Right cardiac atrium (tissue), 5 donors: ENCODE measurements at places on chromosomes 12 and 14. TPM values are rescaled to one million over a fixed set of nuclear protein-coding genes. Genes with fewer than 3 reads are reported as not detected.

DNA sequence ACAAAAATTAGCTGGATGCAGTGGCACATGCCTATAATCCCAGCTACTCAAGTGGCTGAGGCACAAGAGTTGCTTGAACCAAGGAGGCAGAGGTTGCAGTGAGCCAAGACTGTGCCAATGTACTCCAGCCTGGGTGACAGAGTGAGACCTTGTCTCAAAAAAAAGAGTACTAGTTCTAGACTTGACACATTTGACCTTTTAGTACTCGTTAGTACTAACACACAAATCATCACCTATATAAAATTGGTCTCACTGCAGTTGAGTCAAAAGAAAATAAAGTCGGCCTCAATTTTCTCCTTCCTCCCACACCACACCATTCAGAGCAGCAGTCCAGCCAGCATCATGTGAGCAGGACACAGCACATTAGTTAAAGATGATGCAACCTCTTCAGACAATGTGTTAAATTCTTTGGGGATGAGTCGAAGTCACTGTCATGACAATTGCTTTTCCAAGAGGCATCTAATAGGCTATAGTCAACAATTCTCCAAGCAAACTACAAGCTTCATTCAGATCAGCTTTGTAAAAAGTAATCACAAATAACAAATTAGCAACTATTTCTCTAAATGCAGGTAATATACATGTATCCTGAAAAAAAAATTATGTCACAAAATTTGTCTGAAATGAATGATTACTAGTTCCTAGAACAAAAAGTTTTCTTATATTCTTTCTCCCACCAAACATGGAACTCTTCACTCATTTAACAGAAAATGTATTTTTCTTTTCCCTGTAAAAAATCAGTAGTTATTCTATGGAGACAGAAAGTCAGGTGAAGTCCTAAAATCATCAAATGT is 55.6 kb downstream of the CLIP1 start:
- DNase-seq = peak; percentile 30

- no peak for DNase-seq
These were observed 45.4 kb downstream of the DUSP6 start for GRCh38 chr12:89306827-89307473.

DNA sequence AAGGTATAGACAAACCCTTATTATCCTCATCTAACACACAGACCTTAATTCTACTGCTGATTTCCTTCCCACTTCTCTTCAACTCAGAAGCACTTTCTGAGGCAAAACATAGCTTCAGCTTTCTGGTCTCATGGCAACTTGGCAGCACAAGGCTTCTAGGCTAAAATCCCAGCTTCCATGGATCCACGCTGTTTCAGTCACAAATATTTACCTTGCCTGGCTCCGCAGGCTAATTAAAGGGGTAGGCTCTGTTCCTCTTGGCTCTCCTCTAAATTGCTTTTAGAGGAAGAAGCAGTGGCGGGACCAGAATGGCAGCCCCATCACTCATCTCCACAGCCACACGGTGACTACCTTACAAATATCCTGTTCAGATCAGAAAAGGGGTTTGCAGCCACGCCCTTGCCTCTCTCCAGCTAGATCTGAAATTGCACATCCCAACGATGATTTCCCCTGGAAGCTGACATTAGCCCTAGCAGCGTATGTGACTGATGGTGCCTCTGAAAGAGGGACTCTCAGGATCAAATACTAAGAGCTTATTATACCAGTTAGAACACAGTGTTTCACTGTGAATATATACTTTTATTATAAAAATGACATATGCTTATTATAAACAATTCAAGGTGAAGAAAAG is 221.5 kb upstream of the NUDT4 start:
- no peak for DNase-seq

DNA sequence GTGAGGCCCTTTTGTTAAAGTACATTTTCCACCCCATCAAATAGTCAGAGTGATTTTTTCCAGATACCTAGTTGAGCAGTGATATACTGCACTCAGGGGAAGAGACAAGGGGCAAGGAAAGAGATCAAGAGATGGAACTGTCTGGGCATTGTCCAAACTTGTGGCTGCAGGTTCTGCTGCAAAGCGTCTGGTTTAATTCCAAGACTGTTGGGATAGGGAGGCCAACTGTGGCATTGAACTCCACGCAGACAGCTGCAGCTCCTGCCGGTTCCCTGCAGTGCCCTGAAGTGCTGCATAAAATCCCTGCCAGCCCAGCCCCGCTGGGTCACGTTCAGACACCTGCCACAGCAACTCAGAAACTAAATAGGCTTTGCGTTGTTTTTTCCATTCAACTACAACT is 30.5 kb downstream of the RPH3A start:
- no peak for DNase-seq

Gene RNF212B
- not detected for total RNA-seq

Gene DDHD1
- total RNA-seq = 9.7 TPM

Gene TAS2R30
- total RNA-seq = 1.1 TPM

DNA sequence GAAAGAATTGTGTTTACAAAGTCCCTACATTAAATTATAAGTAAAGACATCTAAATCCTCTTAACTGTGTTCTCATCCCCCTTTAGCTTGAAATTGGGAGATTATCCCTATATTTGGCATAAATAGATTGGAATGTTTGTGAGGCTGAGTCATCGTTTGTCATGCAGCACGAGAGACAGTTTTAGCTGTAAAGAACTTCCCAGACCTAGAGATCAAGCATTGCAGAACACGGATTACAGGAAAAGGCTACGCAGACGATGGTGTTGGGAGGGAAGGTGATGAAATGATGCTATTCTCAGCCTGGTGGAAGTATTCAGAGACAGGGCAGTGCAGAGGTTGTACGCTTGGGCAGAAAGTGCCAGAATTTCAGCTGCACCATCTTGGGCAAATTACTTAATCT is 93.8 kb downstream of the PTPRB start:
- DNase-seq = no peak

Gene ASPG
- 307 TPM for total RNA-seq

DNA sequence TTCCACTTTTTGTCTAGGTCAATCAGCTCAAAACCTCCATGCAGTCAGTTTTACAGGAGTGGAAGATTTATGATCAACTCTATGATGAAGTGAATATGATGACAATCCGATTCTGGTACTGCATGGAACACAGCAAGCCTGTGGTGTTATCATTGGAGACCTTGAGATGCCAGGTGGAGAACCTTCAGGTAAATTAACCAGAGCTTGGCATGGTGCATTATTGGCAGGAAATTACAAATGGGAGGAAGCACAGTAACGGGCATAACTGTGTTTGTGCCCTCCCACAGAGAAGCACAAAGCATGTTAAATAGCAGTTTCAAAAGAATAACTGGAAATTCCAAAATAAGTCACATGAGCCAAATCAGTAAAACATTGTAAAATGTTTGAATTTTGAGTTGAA is 135.6 kb downstream of the ESR2 start:
- DNase-seq = no peak

Gene LRP1-AS
- total RNA-seq = not detected

Gene CCT2
- 88.2 TPM for total RNA-seq

DNA sequence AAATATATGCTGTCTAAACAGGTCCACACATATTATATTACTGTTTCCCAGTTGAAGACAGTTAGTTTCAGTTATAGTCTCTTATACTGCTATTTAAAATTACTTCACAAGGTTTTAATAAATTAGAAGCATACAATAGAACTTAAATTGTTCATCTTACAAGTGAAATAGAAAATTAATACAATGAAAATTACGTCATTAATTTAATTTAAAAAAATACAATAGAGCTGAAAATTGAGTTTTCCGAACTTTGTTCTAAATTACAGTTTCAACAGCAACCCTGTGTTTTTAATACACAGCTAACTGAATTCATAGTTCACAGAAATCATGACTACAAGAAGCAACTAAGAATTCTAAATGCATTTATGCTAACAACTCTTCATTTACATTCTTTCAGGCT is 525.7 kb upstream of the FOXG1 start:
- no peak for DNase-seq

Gene PLD4
- total RNA-seq = 0.14 TPM

Gene PMCH
- total RNA-seq = not detected

DNA sequence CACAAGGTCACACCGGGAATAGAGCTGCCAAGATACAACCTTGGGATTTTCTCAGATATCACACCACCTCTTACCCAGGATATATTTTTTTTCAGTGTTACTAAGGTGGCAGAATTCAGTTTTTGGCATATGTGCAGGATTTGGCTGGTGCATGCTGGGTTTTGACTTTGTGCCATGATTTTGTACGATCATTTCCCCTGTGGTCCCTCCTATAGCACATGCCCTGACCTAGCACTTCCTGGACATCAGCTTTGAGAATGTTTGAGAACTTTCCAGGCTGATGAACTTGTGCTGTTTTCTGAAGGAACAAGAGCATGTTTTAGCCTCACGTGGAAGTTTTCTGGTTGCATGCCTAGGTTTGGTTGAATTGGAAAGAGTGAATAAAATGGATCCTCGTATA is 11.0 kb upstream of the TBPL2 start:
- DNase-seq = no peak

DNA sequence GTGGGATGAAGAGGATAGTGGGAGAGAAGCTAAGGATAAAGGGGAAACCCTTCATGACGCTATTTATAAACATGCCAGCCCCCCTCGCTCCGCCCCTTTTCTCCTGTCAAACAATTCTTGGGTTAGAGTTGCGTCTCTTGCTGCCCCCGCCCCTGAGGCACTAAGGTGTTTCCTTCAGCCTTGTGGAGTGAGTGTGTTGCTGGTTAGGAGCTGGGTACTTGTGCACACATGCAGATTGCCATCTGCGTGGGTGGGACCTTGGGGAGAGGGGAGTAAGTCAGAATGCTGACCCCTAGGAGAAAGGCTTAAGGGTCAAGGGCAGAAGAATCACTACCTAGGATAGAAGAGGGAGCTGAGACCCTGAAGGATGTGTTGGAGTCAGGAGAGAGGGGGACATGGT is 5.4 kb downstream of the FOXJ2 start:
- DNase-seq = no peak

DNA sequence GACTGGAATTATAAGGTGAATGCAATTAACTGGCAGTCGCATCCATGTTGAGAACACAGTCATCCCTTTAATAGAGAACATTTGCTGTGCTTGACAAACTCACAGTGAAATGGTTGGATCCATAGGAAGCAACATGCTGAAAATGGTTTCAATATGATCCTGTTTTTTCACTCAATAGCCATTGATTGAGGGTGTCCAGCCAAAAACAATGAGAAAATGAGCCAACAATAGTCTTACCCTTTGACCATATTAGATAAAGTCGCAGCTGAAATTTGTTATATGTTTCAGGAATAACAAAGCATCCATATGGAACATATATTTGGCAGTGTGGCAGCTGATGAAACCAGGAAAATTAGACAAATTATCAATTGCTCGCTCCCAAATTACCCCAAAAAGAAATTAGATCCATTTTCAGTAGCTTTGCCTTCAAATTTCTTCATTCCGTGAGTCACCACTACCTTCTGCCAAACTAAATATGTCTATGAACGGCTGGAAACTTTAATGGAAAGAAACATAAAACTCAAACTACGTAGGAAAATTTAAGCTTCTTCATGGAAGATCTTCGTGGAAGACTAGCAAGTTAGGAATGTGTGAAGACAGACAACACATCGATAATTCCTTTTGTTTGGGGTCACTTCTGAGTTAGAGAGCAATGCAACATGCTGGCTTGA is 17.4 kb downstream of the IGF1 start:
- no peak for DNase-seq

DNA sequence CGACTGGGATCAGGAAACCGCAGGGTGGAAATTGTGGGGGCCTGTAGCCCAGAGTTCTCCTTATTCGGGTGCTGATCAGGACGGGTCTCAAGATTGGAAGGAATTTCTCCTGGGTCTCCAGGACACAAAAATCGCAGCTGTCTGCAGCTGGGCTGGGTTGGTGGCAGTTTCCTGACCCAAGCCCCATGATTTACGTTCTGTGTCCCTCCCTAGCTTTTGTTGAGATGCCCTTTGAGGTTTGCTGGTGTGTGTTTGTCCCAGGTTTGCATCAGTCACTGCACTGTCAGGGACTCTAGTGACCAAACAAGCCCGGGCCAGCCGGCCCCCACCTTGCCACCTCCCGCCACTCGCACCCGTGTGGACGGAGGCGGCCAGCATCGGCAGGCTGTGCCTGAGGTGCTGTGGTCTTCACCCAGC is 89.5 kb downstream of the FBXL14 start:
- no peak for DNase-seq

DNA sequence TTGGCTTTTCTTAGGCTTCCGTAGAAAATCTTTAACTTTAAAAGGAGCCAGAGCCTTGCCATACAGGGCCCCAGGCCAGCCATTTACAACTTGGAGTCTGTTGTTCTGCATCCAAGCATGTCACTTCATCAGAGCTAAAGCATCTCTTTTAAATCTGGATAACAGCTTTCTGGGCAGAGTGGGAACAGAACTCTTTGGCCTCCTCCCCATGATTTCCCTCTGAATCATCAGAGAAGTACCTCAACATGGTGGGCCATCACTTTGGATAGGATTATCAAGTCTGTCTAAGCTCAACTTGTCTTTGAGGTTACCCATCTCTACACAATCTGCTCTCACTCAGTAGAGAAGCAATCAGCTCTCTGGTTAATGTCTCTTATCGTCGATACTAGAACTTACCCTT is 170.9 kb downstream of the SLC6A15 start:
- DNase-seq = peak; percentile 24

GRCh38 chr12:62520361-62520760 is 53.7 kb downstream of the MON2 start:
- DNase-seq = no peak

Gene PLEKHG7
- total RNA-seq = not detected

- DNase-seq = no peak
These were observed 12.2 kb upstream of the OR5AU1 start for GRCh38 chr14:21168055-21168454.

Gene SINHCAF
- 13.3 TPM for total RNA-seq

DNA sequence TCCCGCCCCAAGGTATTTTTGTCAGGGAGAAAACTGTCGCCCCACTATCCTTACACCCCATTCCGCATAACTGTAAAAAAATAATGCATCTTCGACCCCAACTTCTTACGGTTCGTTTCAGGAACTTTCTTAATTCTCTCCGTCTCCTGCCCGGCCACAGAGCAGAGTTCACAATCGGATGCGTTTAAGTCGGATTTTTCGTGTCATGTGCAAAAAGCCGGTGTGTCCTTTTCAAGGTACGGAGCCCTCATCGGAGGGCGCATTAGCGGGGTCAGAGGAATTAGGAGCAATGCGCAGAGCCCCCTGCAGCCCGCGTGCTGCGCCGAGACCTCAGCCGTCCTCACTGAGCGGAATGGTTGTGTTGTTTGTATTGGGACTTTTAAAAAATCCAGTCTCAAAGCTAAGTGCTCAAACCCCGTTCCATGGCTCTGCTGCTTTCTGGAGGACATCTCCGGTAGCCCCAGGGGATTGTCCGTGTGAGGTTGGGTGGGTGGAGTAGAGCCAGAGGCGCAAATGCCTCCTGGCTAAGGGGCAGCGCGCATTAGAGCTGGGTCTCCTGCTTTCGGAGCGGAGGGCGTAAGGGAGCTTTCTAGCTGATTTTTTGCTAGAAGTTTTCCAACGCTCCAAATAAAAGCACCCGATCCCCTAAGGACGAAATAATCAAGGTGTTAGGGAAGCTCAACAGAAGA is 3.9 kb upstream of the GSC start:
- no peak for DNase-seq

DNA sequence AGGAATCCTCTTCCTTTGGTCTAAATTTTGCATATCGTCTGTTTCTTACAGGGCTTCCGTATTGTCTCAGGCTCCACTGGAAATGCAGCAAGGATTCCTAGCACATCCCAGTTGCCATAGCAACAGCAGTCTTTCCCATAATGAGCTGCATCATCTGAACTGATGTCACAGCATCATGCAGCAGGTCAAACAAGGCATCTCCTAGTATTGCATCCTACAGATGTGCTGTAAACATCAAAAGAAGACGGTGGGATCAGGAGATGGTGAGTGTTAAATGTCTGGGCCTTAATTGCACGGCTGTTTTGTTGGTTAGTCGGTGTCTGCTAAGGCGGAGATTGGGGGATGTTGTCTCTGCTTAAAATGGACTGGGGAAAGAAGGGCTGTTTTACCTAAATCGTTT is at the start of gene AKAP6:
Gene AKAP6, plus strand, starts transcription at position 153 of the 400 bp plus-strand sequence. CDS start 104,196 bp downstream, outside the sequence.
- DNase-seq = no peak
